ENCODE measurements at places on chromosomes 2 and 18.
A peak's percentile ranks its signal among the peaks of the same experiment; 100 is the strongest.

- peak; percentile 10 for DNase-seq
Measured at GRCh38 chr2:207073801-207074678, 91.7 kb downstream of the KLF7 start.

- no peak for DNase-seq
Measured at GRCh38 chr2:8234757-8235374, 447.0 kb upstream of the ID2 start.

GRCh38 chr18:10856132-10856531 is 293.2 kb downstream of the PIEZO2 start:
- DNase-seq: no peak

GRCh38 chr18:35139517-35139916 is 98.3 kb downstream of the MAPRE2 start:
- DNase-seq: no peak

GRCh38 chr2:58449286-58450010 is 208.3 kb upstream of the FANCL start:
- DNase-seq: no peak

GRCh38 chr2:68942827-68943226 is 9.9 kb downstream of the GKN2 start:
- DNase-seq: no peak

DNA sequence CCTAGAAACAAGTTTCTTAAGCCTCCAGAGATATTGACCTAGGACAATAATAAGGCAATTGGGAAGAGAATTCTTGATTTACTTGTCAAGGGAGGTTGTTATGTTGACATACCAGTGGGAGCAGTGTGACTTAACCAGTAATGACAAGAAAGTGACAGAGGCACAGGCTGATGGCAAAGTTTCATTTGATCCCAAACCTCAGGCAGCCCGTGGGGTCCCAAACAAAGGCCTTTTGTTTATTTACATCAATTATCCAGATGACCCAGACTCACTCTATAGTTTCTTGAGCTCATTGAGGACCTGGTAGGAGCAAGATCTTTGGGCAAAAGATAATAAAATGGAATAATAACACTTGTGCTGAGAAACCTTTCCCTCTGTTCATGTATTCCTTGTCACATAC is 336.8 kb downstream of the ARL6IP6 start:
- DNase-seq: no peak

DNA sequence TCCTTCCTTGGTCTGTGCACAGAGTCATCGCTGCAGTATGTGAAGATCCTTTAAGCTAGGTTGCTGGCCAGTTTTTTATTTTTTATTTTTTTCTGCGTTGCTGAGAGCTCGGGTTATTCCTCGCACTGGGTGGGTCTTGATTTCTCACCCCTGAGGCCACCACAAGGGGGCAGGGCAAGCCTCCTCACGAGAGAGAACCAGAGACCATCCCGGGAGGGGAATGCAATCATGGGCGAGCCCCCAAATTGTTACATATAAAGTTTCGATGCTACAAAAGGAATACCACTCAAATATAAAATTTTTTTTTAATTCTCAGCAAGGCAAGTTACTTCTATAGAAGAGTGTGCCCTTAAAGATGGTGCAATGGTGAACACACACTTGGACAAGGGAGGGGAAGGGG is 24.9 kb downstream of the HTR2B start:
- DNase-seq: no peak

GRCh38 chr2:156405586-156405985 is 30.6 kb upstream of the GPD2 start:
- DNase-seq: peak; percentile 43

GRCh38 chr2:140502951-140503630 is 1627.7 kb downstream of the LRP1B start:
- DNase-seq: no peak

GRCh38 chr18:69752737-69753380 is 194.8 kb downstream of the CD226 start:
- DNase-seq: no peak

DNA sequence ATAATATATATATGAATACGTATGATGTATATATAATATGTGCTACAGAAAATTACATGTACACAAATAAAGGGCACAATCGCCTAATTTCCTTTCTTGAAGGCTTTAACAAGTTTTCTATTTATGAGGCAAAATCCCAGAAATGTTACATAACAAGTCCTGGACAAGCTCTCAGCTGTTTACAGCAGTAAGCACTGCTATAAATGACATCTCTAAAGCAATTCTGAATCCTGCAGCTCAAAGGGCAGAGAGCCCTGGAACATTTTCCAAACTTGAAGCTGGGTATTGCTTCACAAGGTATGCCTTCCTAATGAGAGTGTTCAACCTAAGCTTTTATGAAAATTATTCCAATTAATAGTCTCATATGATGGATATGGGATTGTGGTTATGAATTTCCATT is 222.3 kb upstream of the GCFC2 start:
- no peak for DNase-seq

Data from Kasumi-1 (cell line).